ENCODE measurements at places on chromosomes 12 and 14.

DNA sequence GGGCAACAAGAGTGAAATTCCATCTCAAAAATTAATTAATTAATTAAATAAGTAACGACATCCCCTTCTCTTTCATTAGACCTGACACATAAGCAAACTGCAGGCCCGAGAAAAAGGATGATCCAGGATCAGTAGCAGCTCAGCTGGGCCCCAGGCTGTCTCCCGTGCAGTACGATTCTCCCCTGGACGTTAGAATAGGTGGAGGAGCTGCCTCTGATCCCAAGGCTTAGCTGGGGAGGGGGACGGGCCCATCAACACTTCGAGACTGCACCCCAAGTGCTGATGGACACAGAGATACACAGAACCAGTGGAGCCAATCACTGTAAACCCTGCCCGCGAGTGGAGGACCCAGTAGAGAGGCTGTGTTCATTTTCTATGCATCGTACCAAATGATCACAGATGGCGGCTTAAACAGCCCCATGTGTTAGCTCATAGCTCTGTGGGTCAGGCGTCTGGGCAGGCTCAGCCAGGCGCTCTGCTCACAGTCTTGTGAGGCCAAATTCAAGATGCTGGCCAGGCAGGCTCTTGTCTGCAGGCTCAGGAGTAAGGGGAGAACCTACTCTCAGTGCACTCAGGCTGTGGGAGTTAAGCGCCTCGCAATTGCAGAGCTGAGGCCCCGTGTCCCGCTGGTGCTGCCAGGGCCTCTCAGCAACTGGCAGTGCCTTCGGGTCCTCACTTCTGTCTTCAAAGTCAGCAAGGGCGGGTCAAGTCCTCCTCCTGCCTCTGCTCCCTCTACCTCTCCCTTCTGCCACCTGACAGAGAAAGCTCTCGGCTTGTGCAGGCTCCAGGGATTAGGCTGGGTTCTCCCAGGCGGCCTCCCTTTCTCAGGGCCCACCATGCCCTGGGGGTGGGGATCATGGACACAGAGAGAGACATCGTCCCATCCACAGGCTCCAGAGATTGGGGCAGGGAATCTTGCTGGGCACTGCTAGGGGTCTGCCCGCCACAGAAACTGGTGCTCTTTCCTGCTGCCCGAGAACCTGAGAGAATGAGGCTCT, 26.4 kb downstream of the RIMBP2 start:
- no peak for DNase-seq

DNA sequence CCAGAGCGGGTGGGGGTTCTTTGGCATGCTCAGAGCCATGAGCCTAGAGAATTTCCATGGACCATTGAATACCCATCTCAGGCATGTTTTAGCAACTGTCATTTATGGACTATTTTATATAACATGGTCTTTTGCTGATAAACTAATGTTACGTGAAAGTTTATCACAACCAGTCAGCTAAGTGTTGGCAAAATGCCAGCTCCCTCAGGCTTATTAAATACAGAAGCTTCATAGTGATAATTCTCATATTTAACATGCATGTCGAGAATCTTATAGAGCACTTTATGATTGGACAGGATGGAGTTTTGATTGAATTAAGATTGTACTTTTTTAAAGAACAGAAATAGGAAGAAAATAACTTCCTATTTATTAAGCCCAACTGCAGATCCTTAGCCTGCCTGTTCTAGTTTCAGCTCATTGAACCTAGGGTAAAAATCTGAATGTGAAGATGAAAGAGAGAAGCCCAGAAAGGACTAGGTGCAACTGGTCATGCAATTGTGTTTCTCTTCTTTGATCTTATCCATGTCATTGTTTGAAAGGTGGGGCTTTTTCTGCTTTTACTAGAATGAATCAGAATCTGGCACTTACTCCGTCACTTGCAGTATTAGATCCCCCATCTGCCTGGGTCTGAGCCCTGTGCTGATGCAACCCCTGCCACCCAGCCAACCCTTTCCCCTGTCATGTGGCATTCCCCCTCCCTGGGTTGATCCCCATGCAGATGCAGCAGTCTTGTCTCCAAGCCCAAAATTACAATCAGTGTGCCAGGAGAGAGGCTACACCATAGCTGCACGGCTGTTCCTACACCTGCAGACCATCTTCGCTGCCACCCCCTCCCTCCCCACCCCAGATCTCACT, 134.6 kb upstream of the EVL start:
- no peak for DNase-seq

- DNase-seq: peak; percentile 41
Observed at GRCh38 chr12:49705479-49706134, 1.6 kb downstream of the FMNL3 start.

GRCh38 chr14:76015191-76015590, 29.6 kb downstream of the IFT43 start:
- no peak for DNase-seq

DNA sequence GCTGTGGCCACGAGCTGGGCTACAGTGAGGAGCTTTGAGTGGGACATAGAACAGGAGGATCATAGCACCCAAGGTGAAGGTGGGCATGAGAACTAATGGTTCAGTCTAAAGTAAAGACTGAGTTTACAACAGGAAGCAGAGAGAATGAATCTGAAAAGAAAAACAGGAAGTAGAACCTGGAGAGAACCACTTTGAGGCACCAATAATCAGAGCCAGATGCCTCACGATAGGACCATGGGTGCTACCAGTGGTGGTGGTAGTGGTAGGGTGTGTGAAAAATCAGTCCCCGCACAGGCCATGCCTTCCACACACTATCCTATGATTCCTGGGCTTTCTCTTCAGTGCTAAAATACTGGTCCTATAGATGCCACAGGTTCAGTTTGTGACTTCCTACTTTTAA, 293.6 kb downstream of the AKAP6 start:
- DNase-seq: no peak

DNA sequence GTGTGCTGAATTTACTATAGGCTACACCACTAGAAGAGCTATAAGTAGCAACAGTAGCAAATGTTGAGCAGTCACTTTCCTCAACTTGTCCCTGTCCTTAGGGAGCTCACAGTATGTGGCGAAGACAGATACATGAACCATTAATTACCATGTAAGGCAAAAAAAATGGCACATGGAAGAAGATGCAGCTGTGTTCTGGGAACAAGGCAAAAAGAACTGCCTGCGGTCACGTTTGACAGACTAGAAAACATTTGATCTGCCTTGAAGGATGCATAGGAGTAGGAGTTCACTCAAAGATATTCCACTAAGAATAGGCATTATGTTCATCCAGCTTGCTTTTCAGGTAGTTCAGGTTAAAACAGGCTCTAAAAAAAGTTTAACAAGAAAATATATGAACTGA, 46.5 kb upstream of the IFNG-AS1 start:
- no peak for DNase-seq

GRCh38 chr12:115726691-115727090, 550.8 kb downstream of the MED13L start:
- DNase-seq: no peak

- no peak for DNase-seq
Observed at GRCh38 chr12:12267742-12268200, 927 bp upstream of the LRP6 start.

- DNase-seq: no peak
Observed at GRCh38 chr14:86035882-86036281, 505.9 kb downstream of the FLRT2 start.

DNA sequence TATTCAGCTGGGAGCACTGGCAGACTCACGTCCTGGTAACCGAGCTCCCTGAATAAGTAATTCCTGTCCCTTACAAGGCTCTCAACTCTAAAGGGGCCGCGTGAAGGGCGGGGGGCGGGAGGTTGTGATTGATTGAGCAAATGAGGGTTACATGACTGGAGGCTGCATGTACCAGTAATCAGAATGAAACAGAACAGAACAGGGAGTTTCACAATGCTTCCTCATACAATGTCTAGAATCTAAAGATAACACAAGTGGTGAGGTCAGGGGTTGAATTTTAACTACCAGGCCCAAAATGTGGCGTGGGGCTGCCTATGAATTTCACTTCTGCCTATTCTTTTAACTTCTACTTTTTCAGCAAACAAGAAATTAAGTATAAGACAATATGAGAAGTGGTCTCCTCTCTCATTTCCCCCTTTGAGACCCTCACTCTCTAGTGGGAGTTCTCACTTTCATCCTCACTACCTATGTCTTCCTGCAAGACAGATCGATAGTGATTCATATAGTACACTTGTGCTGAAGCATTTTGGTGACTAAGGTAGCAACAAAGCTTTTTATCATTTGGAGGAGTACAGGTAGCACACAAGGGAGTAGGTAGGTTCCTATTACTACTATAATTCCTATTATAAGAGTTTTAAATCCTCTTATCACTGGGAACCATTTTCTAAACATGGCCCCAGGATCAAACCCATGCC, 239.8 kb downstream of the KTN1 start:
- no peak for DNase-seq

- no peak for DNase-seq
Observed at GRCh38 chr12:124210991-124211577, 83.8 kb upstream of the RFLNA start.

DNA sequence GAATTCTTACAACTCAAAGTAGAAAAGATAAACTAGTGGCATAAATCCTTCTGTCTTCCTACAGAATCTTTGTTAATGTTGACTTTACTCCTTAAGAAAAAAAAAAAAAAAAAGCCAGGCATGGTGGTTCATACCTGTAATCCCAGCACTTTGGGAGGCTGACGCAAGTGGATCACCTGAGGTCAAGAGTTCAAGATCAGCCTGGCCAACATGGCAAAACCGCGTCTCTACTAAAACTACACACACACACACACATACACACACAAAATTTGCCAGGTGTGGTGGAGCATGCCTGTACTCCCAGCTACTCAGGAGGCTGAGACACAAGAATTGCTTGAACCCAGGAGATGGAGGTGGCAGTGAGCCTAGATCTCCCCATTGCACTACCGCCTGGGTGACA, 17.7 kb upstream of the SPTSSA start:
- DNase-seq: no peak

DNA sequence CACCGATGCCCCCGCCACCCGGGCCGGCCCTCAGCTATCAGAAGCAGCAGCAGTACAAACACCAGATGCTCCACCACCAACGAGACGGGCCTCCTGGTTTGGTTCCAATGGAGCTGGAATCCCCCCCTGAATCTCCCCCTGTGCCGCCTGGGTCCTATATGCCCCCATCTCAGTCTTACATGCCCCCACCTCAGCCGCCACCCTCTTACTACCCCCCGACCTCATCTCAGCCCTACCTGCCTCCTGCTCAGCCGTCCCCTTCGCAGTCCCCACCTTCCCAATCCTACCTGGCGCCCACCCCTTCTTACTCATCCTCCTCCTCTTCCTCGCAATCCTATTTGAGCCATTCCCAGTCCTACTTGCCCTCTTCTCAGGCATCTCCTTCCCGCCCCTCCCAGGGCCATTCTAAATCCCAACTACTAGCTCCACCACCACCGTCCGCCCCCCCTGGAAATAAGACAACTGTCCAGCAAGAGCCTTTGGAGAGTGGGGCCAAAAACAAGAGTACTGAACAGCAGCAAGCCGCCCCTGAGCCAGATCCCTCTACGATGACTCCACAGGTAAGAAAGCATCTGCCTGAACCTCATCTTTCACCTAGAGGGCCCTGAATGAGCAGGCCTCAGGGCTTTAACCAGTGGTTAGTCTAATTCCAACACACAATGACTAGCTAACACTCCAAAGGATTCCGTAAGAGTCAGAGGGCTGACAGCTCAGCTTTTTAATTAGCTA, 851 bp downstream of the YLPM1 start:
- DNase-seq: peak; percentile 16

DNA sequence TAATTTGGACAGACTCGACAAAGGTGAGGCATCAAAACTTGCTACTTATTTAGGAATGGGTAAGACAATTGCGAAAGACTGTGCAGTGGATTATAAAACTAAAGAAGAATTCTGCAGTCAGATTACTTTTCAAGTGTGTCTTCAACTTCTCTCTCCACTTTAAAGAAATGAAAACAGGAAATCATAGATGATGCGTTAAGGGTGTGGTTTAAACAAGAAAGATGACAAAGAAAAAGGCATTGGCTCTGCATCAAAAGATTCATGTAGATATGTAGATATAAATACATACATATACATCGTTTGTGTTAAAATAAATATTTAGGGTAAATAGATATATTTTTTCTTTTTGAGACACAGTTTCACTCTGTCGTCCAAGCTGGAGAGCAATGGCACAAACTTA, 74.6 kb upstream of the PARP11 start:
- DNase-seq: no peak

DNA sequence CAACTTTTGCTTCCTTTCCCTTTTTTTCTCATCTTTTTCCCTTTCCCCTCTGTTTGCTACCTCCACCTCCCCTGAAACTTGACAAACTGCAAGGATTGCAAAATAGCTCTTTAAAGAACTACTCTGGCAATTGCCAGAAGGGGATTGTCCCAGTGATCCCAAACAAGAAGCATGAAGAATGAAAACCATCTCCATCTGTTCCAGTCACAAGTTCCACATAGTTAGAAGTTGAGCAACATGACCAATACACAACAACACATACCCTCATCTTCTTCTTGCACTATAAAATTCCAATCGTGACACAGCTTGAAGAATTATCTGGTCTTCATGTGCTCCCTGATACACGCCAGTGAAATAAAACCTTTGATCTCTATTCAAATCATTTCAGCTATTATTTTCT, 93.7 kb upstream of the USP15 start:
- no peak for DNase-seq

- DNase-seq: no peak
Observed at GRCh38 chr12:10169104-10169503, 2.8 kb downstream of the OLR1 start.

GRCh38 chr14:94139421-94139820, 10.0 kb upstream of the IFI27L2 start:
- no peak for DNase-seq

DNA sequence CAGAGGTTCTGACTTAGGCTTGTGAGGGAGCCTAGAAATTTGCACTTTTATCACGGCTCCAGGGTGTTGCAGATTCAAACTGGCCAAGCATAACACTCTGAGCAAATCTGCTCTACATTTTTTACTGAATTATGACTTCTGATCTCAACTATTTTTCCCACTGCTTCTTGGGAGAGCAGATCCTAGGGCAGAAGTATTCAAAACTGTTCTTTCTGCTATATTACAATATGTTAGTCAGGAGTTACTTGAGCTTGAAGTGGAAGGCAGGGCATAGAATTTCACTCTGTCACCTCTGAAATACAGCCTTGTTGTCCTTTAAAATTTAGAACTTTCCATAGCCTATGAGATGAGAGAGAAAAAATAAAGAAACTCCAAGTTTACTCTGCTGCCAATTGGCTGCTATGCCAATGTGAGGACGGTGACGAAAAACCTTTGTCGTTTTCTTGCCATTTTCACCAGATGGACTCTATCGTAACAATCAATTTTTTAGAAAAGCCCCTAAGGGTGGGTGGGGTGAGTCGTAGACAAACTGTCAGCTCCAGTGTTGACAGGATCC, 16.4 kb upstream of the KERA start:
- no peak for DNase-seq

DNA sequence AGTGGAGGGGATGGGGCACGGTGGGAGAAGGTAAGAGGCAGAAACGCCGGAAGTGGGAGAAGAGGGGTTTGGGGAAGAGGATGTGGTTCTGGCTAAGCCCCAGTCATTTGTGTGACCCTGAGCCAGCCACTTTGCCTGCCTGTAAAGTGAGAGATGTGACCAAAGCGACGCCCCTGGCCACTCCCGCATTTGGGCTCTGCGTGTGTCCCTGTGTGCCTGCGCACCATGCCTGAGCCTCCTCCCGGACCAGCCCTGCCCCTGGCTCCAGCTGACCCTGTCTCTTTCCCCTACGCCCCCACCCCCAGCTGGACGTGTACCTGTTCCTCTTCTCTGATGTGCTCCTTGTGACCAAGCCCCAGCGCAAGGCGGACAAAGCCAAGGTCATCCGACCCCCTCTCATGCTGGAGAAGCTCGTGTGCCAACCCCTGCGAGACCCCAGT, 8.0 kb downstream of the PLEKHG6 start:
- DNase-seq: no peak

GRCh38 chr14:59254146-59254910, 65.9 kb downstream of the DAAM1 start:
- DNase-seq: no peak

- DNase-seq: no peak
Observed at GRCh38 chr12:49322367-49322707, 718 bp upstream of the TROAP start.

Measured in activated B cell treated with CpG ODN at 0.5 μM for 24 hours (primary cell).